ENCODE measurements at places on chromosomes 1 and 21. TPM values are rescaled to one million over a fixed set of nuclear protein-coding genes. Genes with fewer than 3 reads are reported as not detected.

The RNF186 gene
- not detected for total RNA-seq

GRCh38 chr1:48844187-48844586, 67.5 kb upstream of the BEND5 start:
- DNase-seq: no peak

The DIO1 gene
- not detected for total RNA-seq

- DNase-seq: no peak
Observed at GRCh38 chr21:37220433-37220980, 46.6 kb downstream of the VPS26C start.

DNA sequence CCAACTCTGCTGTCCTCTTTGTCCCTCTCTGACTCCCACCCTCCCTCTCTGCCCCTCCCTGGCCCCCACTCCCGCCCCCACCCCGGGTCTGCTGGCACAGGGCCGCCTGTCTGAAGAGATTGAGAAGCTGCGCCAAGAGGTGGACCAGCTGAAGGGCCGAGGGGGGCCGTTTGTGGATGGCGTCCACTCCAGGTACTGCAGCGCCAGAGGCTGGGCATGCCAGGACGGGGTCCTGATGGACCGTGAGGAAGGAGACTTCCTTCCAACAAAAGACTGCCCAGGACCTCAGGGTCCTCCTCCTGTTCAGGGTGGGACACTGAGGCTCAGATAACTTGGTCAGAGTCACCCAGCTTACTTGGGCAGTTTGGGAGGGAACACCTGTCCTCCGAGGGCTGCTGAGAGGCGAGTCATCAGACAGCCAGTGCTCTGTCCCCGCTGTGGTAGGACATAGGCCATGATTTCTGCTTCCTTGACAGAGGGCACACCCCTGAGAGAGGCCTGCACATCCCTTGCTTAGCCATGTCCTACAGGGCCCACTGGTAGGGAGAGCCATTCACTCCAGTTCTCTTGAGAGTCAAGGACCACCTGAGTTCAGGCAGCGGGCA, 23.4 kb downstream of the PPFIA4 start:
- no peak for DNase-seq

The PAPPA2 gene
- 2.9 TPM for total RNA-seq

GRCh38 chr21:42107881-42108553, 36.9 kb downstream of the UMODL1 start:
- DNase-seq: no peak

All from ascending aorta (tissue), 2 donors.